Fibroblast of skin of left quadriceps (primary cell): ENCODE measurements at places on chromosomes 11 and 22.
A peak's percentile ranks its signal among the peaks of the same experiment; 100 is the strongest.

DNA sequence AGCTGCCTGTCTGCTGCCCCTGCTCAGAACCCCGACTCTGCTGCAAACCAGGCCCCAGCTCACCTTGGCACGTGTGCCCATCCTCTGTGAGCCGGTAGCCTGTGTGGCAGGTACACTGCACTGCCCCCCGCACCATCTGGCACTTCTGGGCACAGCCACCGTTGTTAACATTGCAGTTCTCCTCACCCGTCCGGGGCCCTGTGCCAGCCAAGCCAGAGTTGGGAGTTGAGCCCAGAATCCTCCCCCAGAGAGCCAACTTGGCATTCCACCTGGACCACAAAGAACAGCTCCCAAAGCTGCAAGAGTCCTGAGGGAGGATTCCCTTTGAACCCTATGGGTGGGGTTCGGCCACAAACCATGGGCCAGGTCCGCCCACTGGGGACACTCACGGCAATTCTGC, 22.5 kb downstream of the LRP4 start:
- no peak for DNase-seq

- no peak for DNase-seq
Observed at GRCh38 chr22:44901301-44901700, 108.5 kb downstream of the PHF21B start.

DNA sequence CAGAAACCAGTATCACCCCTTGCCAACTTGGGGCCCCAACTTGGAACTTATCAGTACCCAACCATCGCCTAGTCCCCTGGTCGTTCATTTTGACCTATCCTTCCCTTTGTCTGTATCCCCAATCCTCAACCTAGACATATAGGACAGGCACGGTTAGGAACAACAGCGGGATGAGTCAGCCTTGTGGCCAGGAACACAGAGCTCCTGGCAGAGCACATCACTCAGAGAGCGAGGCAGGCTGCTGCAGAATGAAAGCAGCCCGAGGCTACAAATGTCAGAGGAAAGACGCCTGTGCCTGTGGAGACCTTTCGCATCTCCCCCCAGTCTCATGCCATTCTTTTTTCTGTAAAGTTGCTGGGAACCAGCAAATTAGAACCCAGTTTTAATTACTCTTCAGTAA, 14.6 kb downstream of the DKK3 start:
- peak; percentile 46 for DNase-seq

GRCh38 chr11:19595499-19595839, 117.2 kb upstream of the NAV2 start:
- DNase-seq: no peak

GRCh38 chr11:65053827-65054508, 4.4 kb downstream of the NAALADL1 start:
- no peak for DNase-seq

- peak; percentile 25 for DNase-seq
Observed at GRCh38 chr11:12272821-12273617, 104.4 kb upstream of the PARVA start.

GRCh38 chr22:45510376-45511232, 7.9 kb downstream of the FBLN1 start:
- DNase-seq: no peak
